Activated CD4-positive, alpha-beta T cell treated with anti-CD3 and anti-CD28 coated beads, Interleukin-2, amount 50 U/mL, for 48 hours (primary cell): ENCODE measurements at places on chromosomes 1 and 21.

- no peak for DNase-seq
These were observed 1.6 kb downstream of the COL11A1 start for GRCh38 chr1:103106426-103107341.

DNA sequence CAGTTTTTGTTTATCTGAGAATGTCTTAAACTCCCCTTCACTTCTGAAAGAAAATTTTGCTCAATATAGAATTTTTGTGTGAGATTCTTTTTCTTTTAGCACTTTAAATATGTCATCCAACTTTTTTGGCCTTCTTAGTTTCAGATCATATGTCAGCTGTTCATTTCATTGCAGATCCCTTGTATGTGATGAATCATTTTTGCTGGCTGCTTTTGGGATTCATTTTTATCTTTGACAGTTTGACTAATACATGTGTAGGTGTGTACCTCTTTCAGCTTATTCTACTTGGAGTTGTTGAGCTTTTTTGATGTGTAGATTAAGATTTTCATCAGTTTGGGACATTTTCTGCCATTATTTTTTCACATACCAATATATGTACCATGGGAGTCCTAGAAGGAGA, 156.8 kb downstream of the FASLG start:
- DNase-seq = no peak

DNA sequence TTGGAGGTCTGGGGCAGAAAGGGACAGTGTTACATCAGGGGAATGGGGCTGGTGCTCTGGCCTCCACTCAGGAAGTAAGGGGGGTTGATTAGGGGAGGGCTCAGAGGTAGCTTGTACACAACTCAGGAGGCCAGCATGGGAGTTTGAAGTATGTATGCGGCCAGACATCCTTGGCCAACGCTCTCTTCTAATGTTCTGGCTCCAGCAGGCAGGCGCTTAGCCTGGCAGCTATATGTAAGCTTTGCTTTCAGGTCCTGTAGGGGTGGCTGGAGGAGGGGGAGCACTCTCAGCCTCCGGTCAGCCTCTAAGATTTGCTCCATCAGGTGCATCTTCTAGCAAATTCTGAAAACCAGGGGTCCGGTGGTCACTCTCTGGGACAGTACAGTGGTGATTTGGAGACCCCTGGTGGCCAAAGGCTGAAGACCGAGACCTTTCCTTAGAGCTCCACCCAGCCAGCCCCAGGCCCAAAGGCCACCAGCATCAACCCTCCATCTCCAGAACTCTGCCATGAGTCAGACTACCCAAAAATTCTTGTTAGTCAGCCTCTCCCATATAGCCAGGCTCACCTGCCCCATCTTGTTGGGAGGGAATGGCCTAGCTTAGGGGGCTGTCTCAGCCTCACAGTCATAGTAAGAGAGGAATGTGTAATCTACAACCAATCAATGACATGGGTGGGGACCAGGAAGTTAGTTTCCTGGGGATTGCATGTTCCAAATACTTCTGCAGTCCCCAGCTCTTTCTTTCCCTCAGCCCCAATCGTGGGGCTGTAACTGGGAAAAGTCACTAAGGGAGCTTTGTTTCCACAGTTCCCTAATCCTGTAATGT, 9.7 kb upstream of the COL8A2 start:
- peak; percentile 58 for DNase-seq

- peak; percentile 31 for DNase-seq
These were observed 38.5 kb upstream of the EGLN1 start for GRCh38 chr1:231460614-231461013.

DNA sequence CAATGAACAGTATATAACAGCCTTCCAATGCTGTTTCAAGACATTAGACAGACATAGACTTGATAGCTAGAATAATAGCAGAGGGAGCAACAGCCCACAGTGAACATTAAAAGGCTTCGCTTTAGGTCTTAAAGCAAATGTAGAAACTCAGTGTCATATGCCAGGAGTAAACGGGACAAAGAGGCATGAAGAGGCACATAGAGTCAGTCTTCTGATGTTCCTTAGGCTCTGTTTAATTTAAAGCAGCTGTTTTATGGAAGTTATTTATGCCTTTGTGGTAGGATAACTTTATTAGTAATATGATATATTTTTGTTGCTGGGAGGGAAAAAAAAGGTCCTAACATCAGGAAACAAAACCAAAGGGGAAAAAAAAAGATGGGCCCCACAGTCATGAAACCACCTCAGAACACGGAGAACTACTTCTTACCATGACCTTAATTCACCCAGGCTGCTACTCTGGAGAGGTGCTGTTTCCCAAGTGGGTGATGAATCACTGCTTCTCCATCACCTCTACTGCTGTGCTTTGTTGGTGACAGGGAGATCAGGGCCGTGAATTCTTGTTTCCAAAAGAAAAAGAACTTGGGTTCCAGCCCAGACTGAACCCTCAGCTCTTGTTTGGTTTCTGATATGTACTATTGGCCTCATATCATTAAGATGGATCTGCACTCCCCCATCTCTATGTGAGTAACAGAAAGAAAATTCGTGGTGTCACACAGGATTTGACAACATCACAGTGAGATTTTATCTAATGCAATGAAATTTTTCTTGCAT, 616.9 kb downstream of the KIF26B start:
- DNase-seq = no peak

DNA sequence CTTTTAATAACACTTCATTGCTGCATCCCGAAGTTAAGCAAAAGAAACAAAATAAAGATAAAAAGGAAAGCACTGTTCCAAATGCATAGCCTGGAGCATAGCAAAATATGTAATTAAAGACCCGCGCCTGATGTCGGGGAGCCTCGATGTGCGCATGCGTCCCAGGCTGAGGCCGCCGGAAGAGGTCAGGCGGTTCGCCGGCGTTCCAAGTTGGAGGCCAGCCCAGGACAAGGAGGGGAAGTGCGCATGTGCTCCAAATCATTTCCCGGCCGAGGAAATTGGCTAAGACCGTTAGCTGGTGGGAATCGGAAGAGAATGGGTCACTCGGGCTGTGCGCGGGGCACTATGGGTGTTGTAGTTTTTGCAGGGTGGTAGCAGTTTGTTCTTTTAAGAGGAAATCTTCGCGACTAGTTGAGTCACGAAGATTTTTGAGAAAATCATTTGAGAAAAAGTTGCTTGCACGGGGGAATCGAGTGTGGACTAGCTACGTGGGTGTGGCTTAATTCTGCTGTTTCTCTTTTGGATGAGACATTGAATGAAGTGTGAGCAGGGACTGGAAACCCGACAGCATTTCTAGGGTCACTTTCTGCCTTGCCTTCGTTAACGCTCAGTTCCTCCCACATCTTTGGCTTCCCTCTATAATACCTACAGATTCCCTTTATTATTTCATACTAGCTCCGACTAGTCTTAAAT, 31.0 kb upstream of the CD1D start:
- peak; percentile 83 for DNase-seq

DNA sequence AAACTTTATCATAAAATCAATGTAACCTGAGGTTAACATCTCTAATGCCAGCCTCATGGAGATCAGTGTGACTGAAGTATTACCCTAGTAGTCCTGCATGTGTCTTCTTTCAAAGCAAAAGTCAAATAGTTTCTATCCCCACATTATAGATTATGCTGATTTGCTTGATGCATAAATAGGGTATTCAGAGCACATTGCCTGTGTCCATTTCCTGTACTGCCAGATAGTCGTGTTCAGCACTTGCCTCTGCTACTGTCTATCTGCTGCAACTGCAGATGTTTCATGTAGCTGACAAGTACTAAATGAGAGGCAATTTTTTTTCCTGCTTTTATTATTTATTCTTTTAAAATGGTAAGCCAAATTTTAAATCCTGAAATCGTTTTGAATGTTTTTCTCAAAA, 348.7 kb downstream of the CHRM3 start:
- DNase-seq = no peak

DNA sequence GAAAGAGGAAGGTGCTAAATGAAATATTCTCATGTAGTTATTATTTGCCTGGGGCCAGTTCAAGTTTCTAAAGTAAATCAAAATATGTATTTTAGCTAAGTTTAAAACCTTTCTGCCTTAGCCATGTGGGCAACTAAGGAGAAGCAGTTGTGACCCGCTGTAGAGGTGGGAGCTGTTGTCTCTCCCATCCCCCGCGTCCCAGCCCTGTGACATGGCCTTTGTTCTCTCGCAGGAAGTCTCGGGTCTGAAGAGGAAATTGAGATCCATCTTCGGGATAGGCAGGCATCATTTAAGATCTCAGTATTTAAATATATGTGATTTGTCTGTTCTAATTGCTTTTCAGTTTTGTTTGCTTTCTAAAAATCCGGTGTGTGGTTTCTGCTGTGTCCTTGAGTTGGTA, 121.5 kb downstream of the CAMTA1 start:
- no peak for DNase-seq

DNA sequence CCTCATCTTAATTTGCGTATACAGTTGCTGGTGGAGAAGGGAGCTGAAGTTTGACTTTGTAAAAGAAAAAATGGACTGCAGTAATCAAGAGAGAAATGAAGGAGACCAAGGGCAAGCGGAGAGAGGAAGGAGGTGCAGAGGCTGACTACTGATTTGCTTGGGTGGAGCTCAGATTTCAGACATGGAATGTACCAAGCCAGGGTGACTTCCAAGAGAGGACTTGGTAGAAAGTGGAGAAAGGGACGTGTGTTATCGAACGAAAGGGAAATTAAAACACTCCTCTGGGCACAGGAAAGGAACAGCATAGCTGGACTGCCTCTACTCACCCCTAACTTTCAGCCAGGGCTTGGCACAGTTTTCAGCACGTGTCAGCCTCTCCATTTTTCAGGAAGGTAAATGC, 15.1 kb upstream of the HEATR1 start:
- DNase-seq = no peak

- peak; percentile 58 for DNase-seq
These were observed 35.8 kb downstream of the PLEKHA6 start for GRCh38 chr1:204323887-204324286.

DNA sequence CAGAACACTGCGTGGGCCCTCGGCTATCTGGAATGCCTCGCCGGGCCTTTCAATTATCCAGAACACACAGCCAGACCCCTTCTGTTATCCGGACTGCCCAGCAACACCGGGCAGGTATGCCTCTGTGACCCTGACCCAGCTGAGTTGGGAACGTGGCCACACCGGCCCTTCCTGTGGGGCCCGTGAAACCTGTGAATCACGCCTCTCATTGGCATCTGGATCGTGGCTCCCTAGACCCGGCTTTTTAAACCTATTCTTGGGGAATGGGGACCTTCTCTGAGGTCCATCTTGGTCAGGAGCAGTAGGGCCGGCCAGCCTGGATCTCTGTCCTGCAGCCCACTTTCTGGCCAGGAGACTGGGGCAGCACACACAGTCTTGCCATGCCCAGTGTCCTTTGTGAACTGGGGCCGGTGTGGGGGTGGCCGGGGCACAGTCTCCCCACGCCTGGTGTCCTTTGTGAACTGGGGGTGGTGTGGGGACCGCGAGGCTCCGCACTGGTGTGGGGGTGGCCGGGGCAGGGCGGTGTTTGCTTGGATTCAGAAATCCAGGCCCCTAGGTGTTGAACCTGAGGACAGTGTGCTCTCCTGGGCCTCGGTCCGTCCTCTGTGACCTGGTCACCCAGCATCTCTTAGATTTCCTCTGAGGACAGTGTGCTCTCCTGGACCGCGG, 11.1 kb downstream of the COL18A1 start:
- no peak for DNase-seq

DNA sequence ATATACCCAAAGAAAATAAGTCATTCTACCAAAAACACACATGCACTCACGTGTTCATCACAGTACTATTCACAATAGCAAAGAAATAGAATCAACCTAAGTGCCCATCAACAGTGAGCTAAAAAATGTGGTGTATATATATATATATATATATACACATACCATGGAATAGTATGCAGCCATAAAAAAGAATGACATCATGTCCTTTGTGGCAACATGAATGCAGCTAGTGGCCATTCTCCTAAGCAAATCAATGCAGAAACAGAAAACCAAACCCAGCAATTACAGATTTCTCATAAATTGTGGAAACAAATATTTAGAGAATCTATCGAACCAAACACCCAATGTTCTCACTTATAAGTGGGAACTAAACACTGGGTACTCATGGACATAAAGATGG, 585.7 kb downstream of the SMYD3 start:
- no peak for DNase-seq

GRCh38 chr1:75725861-75726361, 1.4 kb downstream of the ACADM start:
- no peak for DNase-seq

DNA sequence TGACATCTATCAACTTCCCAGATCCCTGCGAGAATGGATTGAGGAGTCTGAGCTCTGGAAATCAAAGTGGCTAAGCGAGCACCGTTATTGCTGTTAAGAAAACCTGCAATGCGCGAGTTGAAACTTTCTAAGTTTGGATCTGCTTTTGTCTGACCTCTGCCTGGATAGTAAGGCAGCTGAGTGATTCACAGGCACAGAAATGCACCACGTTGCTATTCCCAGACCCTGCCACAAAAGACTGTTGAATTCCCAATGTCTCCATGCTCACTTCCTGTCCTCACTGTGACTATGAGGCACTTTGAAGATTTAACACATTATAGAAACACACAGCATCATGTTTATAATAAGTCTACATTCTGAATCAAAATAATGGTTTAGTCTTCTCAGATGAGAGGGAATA, 27.1 kb upstream of the CNIH3 start:
- no peak for DNase-seq

GRCh38 chr1:89546082-89546889, 21.7 kb downstream of the LRRC8B start:
- DNase-seq = no peak

DNA sequence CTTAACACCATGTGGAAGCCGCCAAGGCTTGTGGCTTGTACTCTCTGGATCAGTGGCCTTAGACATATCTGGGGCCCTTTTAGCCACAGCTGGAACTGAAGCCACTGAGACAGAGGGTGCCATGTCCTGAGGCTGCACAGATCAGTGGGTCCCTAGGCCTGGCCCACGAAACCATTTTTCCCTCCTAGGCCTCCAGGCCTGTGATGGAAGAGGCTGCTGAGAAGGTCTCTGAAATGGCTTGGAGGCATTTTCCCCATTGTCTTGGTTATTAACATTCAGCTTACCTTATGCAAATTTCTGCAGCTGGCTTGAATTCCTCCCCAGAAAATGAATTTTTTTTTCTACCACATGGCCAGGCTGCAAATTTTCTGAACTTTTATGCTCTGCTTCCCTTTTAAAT, 15.1 kb upstream of the DPH5 start:
- DNase-seq = no peak

DNA sequence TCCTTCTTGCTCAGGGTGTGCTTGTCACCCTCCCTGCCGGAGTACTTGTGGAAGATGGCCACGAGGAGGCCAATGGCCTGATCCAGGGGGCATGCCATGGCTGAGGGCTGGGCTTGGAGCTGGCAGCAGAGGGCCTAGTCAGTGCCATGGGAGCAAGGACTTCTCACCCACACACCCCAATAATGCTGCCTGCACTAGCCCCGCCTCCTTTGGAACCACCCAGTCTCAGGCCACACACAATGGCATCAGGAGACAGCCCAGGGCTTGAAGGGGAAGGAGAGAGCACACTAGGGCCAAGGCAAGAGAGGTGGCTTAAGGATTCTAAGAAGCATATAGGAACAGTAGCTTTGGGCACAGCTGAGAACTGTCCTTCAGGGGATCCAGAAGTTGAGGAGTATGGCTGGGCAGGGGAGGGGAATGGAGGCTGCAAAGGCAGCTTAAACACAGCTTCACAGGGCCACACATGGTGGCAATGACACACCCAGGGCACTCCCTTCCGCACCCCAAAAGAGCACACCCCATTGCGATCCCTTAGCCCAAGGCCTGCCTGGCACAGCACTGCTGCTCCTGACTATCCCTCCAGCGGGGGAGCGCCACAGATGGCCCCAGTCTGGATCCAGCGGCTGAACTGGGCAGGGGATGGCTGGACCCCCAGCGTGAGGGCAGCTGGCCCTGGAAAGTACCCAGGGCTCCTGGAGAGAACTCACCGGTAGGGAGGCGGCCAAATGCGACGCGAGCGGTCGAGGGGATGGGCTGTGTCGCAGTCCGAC, at the start of gene S100A6:
Gene S100A6 (minus strand): TSS at position 750 of the 770 bp plus-strand sequence. CDS start 652 bp downstream, at position 98.
- DNase-seq = peak; percentile 73

- no peak for DNase-seq
These were observed 16.0 kb downstream of the DHRS3 start for GRCh38 chr1:12601700-12602658.
